CD4-positive, alpha-beta T cell treated with Interleukin-12 subunit alpha and Interleukin-12 subunit beta, for 1 hour (primary cell): ENCODE measurements at places on chromosomes 1 and 21.

DNA sequence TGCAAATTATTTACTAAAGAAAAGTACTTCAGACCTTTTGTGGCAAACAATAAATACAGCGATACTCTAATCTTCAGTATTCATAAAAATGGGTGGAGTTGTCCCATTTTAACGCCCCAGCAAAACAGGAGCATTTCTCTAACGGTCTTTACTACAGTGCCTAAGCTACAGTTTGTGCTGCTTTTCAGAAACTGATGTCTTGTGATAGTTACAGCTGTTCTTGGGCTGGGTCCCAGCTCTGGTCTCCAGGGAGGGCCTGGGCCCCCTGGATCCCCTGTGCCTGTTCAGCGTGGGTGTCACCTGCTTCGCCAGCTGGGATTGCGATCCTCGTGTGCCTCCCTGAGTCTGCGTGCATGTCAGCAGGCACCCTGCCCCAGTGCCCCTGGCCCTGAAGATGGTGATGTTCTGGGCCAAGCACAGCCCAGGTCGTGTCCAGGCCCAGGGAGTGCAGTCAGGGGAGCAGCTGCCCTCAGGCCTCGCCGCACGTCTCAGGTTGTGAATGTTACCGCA, 64.0 kb upstream of the DIP2A start:
- DNase-seq, result no peak

DNA sequence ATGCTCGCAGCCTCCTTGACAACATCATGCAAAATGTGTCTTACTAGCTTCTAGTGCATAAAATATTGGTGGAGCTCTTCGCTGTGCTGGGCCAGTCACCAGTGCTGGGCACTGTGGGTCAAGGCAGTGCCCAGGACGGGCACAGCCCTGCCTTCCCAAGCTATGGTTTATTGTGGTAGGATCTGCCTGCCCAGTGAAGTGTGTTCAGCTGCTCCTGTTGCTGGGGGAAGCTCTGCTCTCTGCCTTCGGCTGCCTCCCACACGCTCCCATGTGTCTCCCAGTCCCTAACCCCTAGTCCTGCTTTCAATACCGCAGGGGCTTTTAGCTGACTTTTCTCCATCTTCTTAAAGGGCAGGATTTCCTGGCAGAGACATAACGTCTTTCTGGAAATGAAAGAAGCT, 15.7 kb downstream of the EPHX1 start:
- DNase-seq, result no peak

- peak; percentile 20 for DNase-seq
Measured at GRCh38 chr1:155990005-155990739, 11.8 kb upstream of the ARHGEF2 start.

DNA sequence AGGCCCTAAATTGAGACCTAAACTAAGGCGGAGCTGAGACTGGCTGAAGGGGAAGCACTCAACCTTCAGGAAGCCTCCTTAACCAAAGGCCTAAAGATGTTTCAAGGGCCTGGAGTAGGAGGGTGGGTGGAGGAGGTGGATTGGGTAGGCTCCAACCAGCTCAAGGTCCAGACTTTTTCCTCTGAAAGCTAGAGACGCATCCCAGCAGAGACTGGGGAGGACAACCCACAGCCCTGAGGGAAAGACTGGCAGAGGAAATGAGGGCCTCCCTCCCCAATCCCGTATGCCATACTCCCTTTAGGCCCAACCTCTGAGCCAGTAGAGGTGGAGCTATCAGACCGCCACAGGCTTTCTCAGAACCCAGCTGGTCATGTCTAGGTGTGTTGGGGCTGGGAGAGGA, 1.1 kb downstream of the ECM1 start:
- no peak for DNase-seq

GRCh38 chr1:24704411-24705259, 40.6 kb upstream of the CLIC4 start:
- no peak for DNase-seq

DNA sequence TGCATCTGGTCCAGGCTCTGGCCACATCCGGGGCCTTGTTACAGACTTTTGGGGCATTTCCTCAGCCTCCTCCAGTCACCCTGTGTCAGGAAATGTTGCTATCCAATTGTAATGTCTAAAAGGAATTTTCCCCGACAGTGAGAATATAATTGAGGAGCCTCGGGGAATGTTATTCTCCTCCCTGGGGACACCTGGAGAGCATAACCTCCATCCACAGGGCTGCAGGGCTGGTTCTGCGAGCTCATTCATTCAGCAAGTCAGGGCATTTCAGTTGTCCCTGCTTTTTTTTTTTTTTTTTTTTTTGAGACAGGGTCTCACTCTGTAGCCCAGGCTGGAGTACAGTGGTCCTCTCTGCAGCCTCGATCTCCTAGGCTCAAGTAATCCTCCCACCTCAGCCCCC, 72.6 kb downstream of the MDM4 start:
- no peak for DNase-seq

DNA sequence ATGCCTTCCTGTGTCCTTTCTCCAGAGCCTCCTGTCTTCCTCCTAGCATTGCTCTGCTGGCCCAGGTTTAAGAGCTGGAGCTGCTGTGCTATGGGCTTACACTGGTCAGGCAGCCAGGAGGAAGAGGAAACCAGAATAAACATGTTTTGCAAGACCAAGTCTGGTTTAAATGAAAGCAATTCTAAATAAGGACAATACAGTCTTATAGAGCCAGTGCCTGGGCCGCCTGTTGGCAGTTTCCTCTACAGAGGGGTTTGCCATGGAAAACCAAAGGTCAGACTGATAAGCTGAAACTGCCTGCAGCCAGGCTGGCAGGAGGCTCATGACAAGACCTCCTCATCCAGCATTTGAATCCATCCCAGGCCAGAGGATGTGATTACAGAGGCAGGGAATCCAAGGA, 92.9 kb upstream of the FGGY start:
- no peak for DNase-seq

DNA sequence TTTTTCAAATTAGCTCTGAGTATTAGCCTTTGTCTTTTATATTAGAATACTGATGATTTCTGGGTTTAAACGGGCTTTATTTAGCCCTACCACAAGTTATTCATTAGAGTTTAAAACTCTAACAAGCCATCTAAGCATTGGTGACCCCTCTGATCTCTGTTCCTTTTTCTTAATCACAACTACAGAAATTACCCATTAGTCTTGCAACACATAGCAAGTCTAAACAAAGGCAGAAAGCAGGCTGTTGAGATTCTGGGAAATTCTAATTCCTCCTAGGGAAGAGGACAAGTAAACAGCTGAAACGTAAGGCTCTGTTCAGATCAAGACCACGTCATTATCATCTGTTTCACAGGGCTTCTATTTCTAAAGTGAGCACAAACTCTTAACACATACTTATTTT, 491.2 kb upstream of the ZRANB2 start:
- no peak for DNase-seq

DNA sequence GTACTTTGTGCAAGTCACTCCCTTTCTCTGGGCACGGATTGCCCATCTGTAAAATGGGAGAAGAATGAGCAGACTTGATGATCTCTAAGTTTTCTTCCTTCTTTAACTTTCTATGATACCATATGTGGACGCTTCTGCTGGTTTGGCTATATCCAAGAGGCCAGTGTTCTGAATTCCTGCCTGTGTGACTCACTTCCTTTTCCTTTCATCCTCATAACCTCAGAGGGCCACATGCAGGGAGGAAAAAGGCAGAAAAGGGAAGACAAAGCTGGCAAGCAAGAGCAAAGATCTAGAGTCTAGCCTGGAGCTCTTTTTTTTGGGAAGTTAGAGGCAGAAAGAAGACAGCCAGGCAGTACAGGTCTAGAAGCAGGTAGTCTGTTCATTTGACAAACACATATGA, 151.2 kb downstream of the OMA1 start:
- no peak for DNase-seq

DNA sequence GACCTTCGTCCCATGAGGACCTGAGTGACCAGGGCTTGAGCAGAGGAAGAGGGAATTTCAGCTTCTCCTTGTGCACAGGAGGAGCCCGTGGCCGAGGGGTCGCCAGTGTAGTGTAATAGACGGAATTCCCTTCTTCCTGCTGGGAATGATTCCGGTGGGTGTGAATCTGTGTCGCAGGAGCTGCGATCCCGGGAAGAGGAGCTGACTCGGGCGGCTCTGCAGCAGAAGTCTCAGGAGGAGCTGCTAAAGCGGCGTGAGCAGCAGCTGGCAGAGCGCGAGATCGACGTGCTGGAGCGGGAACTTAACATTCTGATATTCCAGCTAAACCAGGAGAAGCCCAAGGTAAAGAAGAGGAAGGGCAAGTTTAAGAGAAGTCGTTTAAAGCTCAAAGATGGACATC, 34.4 kb downstream of the MAP3K21 start:
- no peak for DNase-seq

- DNase-seq, result peak; percentile 86
Measured at GRCh38 chr1:40668769-40669525, 3.5 kb upstream of the RIMS3 start.

GRCh38 chr1:244713332-244713731, 60.4 kb downstream of the DESI2 start:
- no peak for DNase-seq

- peak; percentile 47 for DNase-seq
Measured at GRCh38 chr1:84301004-84301784, at the start of gene SAMD13. TSS of gene SAMD13 (plus strand) at chr1:84301708. CDS start at chr1:84303235, 1,527 bp downstream.

DNA sequence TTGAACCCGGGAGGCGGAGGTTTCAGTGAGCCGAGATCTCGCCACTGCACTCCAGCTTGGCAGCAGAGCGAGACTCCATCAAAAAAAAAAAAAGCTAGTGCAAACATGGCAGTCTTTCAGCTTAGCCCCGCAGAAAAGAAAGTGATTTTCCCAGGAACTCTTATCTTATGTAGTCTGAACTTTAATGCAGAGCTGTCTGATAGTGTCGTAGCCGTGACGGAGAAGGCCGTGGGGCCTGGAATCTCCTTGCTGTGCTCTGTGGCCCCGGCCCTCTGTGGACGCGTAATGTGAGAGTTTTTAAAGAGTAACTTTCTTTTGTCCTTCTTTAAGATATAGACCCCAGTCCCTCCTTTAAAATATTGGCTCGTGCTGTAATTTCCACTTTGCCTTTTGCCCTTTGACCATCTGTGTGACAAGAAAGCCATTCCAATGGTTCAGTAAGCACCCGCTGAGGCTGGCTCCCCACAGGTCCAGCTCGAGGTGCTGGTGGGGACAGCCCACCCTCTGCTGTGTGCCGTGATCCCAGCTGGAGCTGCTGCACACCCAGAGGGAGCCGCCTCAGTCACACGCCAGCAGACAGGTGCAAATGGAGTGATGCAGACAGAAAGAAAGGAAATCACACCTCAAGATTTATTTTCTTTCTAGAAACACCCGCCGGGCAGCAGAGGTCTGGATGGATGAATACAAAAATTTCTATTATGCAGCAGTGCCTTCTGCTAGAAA, 164.0 kb downstream of the PGBD5 start:
- DNase-seq, result no peak

GRCh38 chr1:40014812-40015594, 25.5 kb upstream of the CAP1 start:
- DNase-seq, result no peak

- no peak for DNase-seq
Measured at GRCh38 chr1:201694608-201695335, 134.2 kb upstream of the IPO9 start.

DNA sequence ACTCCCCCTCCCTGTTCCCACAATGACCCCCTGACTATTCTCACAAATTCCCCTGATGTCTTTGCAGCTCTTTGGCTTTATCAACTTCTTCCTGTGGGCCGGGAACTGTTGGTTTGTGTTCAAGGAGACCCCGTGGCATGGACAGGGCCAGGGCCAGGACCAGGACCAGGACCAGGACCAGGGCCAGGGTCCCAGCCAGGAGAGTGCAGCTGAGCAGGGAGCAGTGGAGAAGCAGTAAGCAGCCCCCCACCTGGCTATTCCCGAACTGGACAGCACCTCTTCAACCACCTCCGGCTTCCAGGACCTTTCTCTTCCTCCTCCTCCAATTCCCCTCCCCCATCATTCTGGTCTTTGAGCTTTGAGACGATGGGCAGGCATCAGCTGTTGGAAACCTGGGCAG, 4.4 kb upstream of the ATXN7L2 start:
- DNase-seq, result no peak

GRCh38 chr1:90616395-90616794, 100.7 kb downstream of the BARHL2 start:
- DNase-seq, result no peak

DNA sequence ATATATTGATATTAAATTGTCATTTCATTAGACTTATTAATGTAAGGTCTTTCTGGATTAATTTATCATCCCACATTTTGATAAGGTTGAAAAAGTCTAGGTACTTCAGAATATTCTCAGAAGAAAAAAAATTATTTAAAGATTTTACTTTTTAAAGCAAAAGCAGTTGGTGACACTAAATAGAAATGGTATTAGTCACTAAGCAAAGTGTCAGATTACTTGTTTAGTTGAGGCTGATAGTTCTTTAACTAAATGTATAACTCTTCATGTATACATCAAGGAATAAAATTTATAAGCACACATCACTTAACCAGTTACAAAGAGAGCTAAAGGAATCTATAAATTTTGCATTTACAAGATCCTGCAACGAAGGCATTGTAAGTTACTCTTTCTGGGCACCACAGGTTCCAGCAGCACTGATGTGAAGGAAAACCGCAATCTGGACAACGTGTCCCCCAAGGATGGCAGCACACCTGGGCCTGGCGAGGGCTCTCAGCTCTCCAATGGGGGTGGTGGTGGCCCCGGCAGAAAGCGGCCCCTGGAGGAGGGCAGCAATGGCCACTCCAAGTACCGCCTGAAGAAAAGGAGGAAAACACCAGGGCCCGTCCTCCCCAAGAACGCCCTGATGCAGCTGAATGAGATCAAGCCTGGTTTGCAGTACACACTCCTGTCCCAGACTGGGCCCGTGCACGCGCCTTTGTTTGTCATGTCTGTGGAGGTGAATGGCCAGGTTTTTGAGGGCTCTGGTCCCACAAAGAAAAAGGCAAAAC, 101.1 kb downstream of the ADARB1 start:
- DNase-seq, result no peak

DNA sequence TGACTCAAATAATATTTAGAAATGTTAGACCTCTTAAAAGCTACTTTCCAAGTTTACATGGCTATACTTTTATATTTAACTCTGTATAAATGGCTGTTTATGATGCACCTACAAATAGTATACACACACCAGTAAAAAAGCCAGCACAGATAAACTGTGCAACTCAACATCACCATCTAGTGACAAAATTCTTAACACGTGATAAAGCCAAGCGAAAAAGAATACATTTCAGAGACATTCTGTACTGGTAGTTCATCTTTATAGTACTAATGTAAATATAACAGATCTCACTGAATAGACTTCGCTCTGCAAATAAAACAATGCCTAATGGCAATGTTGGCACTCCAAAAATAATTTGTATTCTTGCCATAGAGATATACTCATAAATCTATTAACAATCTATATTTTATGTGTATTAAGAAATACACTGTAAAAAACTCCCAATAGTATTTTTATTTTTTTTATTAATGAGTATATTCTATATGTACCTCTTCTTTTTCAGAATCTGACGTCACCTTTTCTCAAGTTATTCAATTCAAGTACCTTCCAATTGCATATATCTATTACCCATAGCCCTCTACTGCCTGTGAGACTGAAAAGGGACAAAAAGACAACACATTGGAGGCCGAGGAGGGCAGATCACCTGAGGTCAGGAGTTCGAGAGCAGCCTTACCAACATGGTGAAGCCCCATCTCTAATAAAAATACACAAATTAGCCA, 100.2 kb downstream of the DPYD start:
- DNase-seq, result peak; percentile 11

- DNase-seq, result no peak
Measured at GRCh38 chr1:118650107-118650807, 337.9 kb downstream of the TBX15 start.
